ENCODE measurements at places on chromosomes 4 and X. TPM values are rescaled to one million over a fixed set of nuclear protein-coding genes. Genes with fewer than 3 reads are reported as not detected.
A peak's percentile ranks its signal among the peaks of the same experiment; 100 is the strongest.

GRCh38 chrX:151488677-151489076, 74.8 kb upstream of the PASD1 start:
- no peak for DNase-seq

- no peak for DNase-seq
Observed at GRCh38 chr4:5730436-5730835, 19.4 kb downstream of the EVC start.

- DNase-seq: no peak
Observed at GRCh38 chr4:122776916-122777315, 44.4 kb downstream of the BBS12 start.

DNA sequence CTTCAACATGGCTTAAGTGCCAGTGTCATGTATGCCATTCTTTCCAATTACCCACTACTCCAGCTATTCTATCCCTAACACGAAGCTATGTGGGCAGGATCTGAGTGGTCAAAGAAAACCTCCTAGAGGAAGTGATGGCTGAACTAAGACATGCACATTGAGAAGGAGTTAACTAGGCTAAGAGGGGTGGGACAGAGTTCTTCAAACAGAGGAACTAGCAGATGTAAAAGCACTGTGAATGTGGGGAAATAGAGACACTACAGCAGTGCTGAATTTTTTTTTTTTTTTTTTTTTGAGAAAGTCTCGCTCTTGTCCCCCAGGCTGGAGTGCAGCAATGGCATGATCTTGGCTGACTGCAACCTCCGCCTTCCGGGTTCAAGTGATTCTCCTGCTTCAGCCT, 6.2 kb downstream of the JCHAIN start:
- DNase-seq: no peak

GRCh38 chr4:152112887-152113286, 352.1 kb upstream of the GATB start:
- no peak for DNase-seq

DNA sequence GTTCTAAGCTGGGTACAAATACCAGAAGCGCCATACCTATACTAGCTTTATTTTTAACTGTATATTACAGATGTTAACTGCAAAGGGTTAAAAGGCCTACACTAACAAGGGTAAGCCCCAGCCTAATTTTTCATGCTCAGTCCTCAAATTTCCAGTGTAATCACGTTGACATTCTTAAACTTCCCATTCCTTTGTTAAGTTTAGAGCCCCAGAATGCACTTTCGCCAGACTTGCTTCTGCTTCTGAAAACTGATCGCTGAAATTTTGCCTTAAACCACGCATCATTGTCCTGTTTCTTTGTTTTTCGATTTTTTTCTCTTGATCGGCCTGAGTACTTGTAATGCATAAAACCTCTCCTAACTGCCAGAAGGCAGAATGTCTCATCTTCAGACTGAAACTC, 2141.9 kb upstream of the AGA start:
- DNase-seq: no peak

DNA sequence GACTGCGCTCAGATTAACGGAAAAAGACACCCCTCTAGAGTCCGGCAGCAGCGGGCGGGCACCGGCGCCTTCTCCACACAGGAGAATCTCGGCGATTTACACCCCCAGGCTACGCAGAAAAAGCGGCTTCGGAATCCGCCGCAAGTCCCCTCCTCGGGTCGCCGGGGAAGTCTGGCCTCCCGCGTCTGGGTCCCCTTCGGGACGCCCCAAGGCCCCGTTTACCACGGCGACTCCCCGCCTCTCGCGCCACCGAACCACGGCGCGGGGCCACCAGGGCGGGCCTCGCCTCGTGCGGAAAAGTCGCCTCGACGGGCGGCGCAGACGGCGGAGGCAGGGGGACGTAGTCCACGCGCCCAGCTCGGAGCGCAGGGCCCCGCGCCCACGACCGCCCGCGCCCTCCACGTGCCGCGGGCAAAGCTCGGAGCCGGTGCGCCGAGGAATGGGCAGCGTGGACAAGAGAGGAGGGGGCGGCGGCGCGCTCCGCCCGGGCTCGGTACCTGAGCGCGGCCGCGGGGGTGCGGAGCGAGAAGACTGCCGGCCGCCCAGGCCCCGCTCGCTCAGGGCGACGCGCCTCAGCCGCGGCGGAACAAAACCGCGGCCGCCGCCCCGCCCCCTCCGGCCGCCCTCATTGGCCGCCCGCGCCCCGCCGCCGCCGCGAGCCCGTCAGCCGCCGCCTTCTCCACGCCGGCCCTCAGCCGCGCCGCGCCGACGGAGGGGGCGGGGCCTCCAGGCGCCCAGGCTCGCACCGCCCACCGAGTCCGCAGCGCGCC, at the start of gene FAM53A:
TSS of gene FAM53A (minus strand) at position 578 of the 770 bp plus-strand sequence. CDS start 15,572 bp downstream, outside the sequence.
- DNase-seq: peak; percentile 98

- DNase-seq: no peak
Observed at GRCh38 chr4:45155081-45155777, 428.9 kb upstream of the GNPDA2 start.

DNA sequence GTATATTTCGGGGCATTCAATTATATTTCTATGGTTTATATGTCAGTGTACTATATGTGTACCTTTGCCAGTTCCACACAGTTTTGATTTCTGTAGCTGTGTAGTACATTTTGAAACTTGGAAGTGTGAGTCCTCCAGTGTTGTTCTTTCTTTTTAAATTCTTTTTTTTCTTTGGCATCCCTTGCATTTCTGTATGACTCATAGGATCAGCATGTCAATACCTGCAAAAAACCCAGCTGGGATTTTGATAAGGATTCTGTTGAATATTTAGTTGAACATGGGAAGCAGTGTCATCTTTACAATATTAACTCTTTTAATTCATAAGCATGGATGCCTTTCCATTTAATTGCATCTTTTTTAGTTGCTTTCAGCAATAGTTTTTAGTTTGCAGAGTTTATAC, 100.0 kb downstream of the SH3BGRL start:
- DNase-seq: no peak

DNA sequence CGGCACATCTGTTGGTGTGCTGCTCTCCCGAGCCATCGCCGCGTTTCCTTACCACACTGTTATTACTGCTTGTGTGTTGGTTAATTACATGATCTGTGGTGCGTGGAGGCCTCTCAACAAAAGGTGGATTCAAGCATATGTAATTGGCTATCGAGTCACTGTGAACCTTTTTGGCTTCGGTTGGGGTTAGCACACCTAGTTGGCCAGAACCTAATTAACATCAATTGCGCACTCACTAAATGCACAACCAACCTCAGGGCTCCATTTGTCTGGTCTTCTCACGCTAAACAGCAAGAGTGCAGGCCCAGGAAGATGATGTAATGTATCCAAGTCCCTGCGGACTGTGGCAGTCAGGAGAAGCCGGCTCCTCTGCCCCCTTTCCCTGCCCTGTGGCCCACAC, 17.4 kb downstream of the ENPP6 start:
- DNase-seq: no peak

DNA sequence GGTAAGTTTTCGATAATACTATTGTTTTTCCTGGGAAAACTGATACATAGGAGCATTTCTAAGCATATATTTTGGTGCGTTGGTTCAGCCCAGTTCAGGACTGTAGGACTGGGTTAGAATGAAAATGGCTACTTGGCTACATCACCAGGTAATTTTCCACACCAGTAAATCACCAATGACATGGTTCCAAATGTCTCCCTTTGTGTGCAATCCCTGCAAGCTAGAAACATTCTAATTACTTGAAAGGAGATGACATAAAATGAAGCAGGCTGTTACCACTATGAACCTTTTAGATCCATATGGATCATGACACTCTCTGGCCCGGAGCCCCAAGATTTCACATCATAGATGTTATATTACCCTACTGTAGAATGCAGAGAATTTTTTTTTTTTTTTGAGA, 577.4 kb upstream of the FTHL17 start:
- no peak for DNase-seq

GRCh38 chr4:118173956-118174725, 139.9 kb downstream of the NDST3 start:
- DNase-seq: no peak

DNA sequence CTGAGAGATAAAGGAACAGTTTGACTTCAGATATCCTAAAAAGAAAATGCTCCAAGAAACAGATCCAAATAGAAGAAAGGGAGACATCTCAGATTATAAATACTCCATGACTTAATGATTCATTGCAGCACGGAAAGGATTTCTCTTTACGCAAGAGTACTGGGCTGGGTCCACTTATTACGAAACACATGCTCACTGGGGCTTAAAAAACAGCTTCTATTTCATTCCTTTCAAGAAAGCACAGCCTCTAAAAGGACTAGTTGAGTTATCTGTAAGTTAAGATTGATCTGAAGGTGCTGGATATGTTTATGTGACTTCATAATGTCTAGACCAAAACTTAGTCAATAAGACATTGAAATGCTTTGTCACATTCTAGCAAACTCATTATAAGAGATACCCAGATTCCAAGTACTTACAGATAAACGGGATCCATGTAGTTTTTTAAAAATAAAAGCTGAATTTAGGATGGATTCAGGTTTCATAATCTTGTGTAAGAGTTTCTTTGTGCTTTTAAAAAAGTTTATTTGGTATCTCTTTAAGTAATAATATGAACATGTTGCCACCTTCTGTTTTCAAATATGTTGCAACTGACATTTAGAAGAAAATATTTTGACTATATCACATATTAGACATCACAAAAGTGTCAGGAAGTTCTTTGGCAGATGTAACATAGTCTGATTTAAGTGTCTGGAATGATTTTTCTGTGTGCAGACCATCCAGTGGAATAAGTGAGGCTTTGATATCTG, 109.5 kb upstream of the MYOZ2 start:
- DNase-seq: no peak

- no peak for DNase-seq
Observed at GRCh38 chrX:23732704-23733103, 10.4 kb downstream of the ACOT9 start.

The RAB41 gene
- total RNA-seq: not detected

The STAG2 gene
- total RNA-seq: 73.4 TPM

The MSX1 gene
- total RNA-seq: 2.2 TPM

The CDX4 gene
- total RNA-seq: not detected

The SLC9A7 gene
- total RNA-seq: 1.2 TPM

The CPLX1 gene
- total RNA-seq: not detected

The NAT8L gene
- 0.64 TPM for total RNA-seq

The RIBC1 gene
- 0.47 TPM for total RNA-seq

The PAPSS1 gene
- 82.6 TPM for total RNA-seq

The TLL1 gene
- 39.2 TPM for total RNA-seq

The SYN1 gene
- total RNA-seq: 0.71 TPM

The DAPP1 gene
- total RNA-seq: not detected

The CPZ gene
- 10.7 TPM for total RNA-seq

The SSX4B gene
- total RNA-seq: not detected

The SPOCK3 gene
- total RNA-seq: not detected

Measured in osteocyte (in vitro differentiated cells).